ENCODE measurements at places on chromosomes 12 and 14.

GRCh38 chr12:2501464-2502191 lies 293.1 kb upstream of the FKBP4 start:
- DNase-seq = no peak

DNA sequence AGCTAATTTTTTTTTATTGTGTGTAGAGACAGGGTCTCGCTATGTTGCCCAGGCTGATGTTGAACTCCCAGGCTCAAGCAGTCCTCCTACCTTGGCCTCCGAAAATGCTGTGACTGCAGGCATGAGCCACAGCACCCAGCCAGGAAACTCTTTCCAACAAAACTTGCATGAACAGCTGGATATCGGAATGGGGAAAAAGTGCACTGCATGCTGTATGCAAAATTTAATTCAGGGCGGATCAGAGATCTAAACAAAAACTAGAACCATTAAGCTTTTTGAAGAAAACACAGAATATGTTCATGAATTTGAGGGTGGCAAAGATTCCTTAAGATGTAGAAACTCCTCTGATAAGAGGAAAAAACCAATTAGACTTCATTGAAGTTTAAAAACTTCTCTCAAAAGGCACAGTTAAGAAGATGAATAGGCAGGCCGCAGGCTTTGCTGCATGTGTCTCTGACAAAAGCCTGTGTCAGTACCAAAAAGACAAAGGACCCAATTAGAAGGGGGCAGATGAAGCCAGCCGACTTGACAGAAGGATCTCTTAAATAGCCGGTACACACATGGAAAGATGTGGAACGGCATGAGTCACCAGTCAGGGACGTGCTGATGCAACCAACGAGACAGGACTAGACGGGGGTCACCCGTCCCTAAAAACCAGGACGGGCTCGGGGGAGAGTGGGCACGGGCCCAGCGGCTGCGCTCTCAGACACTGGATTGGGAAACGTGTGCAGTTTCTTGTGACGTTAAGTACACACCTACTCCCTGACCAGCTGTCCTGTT lies 34.8 kb upstream of the MMP17 start:
- DNase-seq = no peak

GRCh38 chr14:76329951-76330350 lies 46.0 kb upstream of the ESRRB start:
- no peak for DNase-seq

DNA sequence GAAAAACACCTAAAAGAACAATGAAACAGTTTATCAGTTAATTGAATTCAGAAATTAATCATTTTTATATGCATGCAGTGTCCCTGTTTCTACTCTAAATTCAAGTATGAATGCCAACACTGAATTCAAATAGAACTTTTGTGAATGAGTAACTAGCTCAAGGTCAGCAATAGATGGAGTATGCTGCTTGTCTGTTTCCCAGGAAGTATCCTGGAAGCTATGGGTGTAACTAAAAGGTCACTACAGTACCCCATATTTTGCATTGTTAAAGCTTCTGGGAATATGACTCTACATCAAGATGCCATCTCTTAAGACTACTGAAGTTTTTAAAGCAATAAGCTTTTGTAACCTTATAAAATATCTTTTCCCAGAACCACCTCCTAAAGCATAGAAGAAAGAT lies 681.4 kb upstream of the FBXO33 start:
- no peak for DNase-seq

GRCh38 chr14:105602799-105603793 lies 76.7 kb downstream of the TMEM121 start:
- DNase-seq = no peak

DNA sequence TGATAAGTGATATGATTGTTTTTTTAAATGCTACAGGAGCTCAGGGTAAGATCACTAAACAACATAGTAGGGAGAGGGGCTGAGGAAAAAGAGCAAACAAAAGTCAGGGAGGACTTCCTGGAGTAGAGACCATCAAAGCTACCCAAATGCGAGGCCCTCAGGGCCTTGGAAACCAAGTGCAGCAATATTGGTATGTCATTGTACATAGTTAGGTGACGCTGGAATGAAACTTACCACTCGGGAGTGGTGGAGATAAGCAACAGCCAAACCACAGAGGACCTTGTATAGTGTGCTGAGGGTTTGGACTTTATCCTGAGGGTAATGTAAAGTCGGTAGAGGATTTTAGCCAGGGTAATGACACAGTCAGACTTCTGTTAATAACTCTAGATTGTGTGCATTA lies 13.8 kb downstream of the KITLG start:
- no peak for DNase-seq

GRCh38 chr14:96705422-96706092 lies 91.6 kb upstream of the VRK1 start:
- DNase-seq = no peak

GRCh38 chr14:104496095-104496494 lies 83.5 kb upstream of the C14orf180 start:
- no peak for DNase-seq

All from DMS153 (cell line).